HCT116 (cell line): ENCODE measurements at places on chromosomes 7 and 10. TPM values are rescaled to one million over a fixed set of nuclear protein-coding genes. Genes with fewer than 3 reads are reported as not detected.

Gene CCDC136
- total RNA-seq = 11.1 TPM

Gene PHKG1
- total RNA-seq = 1.1 TPM

DNA sequence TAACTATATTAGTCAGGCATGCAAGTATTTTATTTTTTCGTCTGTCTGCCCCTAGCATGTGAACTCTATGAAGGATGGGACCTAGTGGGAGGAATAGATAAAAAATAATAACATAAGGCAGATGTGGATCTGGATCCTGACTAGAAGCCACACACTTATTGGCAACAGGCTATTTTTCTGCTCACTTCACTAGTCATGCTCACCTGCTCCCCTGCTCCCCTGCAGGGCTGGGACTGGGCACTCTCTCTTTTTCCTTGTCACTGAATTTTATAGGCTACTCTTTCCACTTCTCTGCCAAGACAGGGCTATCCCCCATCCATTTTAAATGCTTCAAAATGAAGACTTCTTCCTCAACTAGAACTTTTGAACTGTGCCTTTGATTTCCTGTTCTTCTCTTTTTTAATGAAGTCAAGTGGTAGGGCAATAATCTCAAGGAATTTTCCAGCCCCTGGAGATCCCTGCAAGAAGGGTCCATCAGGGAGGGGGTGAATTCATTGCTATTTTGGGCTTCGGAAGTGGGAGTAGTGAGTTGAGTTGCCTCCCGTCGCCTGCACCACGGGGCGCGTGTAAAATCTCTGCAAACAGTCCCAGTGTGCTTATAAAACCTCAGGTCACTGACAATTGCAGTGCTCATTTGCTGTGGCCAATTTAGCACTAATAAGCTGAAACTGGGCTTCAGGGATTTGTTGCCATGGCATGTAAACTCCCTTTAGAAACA lies 156.7 kb upstream of the NPVF start:
- DNase-seq = no peak

DNA sequence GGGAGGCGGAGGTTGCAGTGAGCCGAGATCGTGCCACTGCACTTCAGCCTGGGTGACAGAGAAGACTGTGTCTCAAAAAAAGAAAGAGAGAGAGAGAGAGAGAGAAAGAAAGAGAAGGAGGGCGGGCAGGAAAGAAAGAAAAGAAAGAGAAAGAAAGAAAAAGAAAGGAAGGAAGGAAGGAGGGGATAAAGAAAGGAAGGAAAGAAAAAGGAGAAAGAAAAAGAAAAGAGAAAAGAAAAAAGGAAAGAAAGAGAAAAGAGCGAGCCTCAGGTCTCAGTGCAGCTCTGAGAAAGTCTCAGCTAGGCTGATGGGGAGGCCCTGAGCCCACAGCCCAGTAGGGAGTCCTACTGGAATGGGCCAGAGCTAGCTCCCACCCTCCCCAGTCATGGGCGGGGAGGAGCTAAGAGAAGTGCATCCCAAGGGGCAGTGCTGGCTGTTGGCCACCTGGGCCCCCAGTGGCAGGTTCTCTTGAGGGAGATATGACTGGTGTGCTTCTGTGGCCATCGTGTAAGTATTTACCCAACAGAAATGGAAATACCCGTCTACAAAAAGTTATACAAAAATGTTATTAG lies 69.3 kb downstream of the ABRAXAS2 start:
- no peak for DNase-seq

- no peak for DNase-seq
Measured at GRCh38 chr10:87054373-87055295, 34.5 kb downstream of the FAM25A start.

GRCh38 chr10:100774876-100775275 lies 29.5 kb downstream of the PAX2 start:
- no peak for DNase-seq

- no peak for DNase-seq
Measured at GRCh38 chr10:59589796-59590195, 119.9 kb downstream of the SLC16A9 start.

- DNase-seq = no peak
Measured at GRCh38 chr10:49752584-49752983, 9.5 kb downstream of the OGDHL start.
